Brain (organoid and tissue), 16 donors: ENCODE measurements at places on chromosomes 11 and 22.

- peak; percentile 90 for DNase-seq
Measured at GRCh38 chr11:131674051-131674755, 303.8 kb downstream of the NTM start.

- DNase-seq, result no peak
Measured at GRCh38 chr11:932435-932834, 6.8 kb downstream of the AP2A2 start.

DNA sequence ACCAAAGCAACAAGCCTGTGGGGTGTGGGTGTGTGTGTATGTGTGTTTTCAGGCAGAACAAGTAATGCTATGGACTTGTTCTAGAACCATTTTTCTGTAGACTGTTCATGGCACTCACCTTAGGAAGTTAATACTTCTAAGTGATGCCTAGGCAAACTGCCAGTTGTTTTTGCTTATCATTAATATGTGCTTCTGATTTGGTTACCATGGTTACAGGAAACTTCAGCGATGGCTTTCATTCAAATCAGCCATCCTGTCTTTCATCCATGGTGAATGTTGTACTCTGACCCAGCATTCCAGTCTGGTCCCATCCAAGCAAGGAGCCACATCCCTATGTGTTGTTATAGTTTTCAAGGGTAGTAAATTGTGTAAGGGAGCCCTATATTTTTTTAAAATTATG lies 49.8 kb upstream of the ARHGAP20 start:
- DNase-seq, result peak; percentile 26

DNA sequence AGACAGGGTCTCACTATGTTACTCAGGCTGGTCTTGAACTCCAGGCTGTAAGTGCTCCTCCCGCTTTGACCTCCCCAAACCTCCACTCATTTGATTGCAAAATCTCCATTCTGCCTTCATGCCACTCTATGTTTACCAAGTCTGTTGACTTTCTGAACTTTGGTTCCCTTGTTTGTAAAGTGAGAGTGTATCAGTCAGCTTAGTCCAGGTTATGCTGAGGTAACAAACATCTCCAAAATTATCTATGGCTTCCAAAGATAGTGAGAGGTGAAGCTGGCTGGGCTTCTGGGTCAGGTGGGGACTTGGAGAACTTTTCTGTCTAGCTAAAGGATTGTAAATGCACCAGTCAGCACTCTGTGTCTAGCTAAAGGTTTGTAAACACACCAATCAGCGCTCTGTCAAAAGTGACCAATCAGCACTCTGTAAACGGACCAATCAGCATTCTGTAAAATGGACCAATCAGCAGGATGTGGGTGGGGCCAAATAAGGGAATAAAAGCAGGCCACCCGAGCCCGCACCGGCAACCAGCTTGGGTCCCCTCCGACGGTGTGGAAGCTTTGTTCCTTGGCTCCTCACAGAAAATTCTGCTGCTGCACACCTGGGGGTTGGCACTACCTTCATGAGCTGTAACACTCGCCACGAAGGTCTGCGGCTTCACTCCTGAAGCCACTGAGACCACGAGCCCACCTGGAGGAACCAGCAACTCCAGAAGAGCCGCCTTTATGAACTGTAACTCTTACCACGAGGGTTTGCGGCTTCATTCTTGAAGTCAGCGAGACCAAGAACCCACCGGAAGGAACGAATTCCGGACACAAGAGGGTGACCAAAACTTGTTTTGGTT lies 109.3 kb downstream of the MIAT start:
- no peak for DNase-seq

DNA sequence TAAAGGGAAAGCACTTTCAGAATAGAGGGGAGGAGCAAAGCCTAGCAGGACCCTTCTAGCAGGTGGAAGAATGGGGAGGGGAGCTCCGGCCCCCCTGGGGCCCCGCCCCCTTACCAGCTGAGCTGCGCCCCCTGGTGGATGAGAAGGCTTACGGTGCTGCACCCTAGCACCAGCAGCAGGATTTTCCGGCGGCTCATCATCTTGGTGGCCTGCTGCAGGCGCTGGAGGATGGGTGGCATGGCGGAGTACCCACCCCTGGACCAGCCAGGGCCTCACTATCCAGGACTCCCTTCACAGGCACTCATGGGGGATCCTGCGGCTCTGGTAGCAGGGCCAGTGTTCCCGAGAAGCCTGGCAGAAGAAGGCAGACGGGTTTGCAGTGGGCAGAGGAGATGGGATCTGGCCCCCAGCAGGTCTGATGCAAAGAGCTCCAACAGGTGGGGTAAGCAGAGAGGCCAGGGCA lies 3.8 kb downstream of the GAL3ST3 start:
- peak; percentile 66 for DNase-seq

DNA sequence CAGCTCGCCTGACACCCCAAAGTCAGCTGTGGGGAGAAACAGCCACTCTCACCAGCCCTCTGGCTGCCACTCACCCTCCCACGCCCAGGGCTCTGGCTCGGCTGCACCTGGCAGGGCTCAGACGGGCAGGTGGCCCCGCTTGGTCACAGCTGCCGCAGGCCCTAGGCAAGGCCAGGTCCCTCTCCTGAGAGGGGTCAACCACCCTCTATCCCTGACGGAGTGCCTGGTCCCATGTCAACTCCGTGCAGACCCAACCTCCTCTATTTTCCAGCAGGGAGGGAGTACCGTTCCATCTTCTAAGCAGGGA lies 1.9 kb downstream of the MAP4K2 start:
- DNase-seq, result no peak

- DNase-seq, result no peak
Measured at GRCh38 chr11:69163842-69164241, 8.1 kb downstream of the SMIM38 start.

DNA sequence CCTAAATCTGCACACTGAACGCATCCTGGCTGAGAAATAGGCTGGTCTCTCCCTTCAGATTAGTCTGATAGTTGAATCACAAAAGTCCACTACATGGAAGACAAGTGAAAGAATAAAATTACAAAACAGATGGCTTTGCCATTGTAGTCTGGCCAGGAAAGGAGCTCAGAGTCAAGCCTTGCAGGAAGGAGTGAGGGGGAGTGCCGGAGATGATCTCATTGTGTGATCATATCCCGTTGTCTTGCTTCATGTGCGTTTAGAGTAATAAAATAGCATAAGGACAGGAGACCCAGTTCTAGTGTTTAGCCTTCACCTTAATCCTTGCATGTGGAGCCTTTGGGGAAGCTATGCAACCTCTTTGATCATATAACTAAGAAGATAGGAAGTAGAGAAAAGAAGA lies 666.7 kb upstream of the RAG2 start:
- no peak for DNase-seq

DNA sequence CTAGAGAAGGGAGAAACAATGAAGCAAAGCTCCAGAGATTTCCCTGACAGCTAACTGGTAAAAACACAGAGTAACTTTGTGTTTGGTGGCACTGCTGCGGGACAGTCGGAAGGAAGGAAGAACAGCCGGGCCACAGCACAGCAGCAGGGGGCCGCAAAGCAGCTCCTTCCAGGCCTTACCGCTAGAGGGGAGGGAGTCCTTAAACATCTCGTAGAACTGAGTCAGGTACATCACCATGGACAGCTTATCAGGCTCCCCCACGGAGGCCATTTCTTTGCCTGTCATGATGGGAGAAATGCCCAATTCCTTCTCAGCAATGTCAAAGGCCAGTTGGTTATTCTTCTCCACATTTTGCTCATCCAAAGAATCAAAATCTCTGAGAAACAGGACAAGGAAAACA lies 114.6 kb upstream of the BID start:
- DNase-seq, result no peak

DNA sequence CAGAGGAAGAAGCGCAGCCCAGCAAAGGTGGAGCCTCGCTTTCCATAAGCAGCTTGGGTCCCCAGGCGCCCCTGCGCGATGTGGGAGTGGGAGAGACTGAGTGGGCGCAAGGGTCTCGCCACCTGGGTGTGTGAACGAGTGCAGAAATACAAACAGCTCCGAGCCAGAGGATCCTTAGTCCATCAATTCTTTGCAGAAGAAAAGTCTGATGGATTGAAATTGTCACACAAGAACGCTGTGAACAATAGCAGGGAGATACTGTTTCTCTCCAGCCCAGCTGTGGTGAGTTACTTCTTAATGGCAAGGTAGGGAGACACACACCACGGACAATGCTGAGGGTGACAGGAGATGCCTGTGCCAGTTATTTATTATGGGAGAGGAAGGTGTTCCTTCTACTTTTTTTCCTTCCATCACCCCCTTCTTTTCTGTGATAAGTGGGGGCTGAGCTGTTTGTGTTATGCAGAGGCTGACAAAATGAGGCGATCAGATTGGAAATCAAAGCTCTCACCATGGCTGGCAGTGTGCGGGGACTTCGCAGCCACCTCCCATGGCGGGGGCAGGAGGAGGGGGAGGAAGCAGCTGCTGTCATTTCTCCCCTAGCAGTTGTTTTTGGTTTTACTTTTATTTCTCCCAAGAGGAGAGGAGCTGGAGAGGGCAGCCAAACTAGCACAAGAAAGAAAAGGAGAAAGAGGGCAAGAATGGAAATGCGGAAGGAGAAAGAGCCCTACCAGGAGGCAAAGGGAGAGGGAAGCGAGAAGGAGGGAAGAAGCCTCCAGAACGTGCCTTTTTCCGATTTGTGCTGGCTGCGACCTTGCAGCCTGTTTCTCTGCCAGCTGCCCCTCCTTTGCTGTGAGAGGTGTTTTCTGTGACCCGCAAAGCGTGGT lies 755.8 kb downstream of the NTM start:
- DNase-seq, result peak; percentile 70

- no peak for DNase-seq
Measured at GRCh38 chr22:44723801-44724200, 21.8 kb downstream of the PRR5 start.

DNA sequence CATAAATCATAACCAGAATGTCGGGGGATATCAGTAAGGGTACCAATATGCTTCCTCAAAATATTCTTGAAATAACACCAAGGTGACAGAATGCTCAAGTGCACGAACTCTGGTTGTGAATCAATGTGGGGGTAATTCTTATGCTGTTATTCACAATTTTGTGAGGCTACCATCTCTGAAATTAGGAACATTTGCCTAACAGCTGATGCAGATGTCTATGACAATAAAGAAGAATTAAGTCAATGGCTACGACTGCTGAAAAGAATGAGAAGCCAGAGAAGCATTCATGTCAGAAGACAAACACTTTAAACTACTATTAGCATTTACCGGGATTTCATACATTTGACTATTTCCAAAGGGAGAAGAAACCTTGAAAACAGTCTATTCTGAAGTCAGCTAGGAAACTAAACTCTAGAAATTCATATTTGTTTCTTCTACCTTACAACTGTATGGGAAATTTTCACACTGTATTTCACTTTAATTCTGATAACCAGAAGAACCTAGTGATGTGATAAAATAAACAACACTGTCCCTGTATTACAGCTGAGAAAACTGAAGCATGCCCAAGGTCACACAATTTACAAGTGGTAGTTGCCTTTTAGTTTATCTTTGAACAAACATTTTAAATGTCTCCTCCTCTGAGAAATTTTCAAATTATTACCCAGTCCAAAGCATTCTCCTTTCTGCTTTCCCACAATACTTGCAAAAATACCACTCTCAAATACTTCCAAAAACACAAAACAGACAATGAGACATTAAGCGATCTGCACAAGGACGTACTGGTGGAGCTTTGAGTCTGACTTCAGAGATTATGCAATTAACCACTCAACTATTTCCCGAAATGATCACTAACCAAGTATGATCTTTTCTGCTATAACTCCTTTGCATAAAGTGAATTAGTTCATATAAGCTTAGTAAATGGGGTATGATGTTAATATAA lies 18.0 kb upstream of the ARHGAP32 start:
- no peak for DNase-seq

DNA sequence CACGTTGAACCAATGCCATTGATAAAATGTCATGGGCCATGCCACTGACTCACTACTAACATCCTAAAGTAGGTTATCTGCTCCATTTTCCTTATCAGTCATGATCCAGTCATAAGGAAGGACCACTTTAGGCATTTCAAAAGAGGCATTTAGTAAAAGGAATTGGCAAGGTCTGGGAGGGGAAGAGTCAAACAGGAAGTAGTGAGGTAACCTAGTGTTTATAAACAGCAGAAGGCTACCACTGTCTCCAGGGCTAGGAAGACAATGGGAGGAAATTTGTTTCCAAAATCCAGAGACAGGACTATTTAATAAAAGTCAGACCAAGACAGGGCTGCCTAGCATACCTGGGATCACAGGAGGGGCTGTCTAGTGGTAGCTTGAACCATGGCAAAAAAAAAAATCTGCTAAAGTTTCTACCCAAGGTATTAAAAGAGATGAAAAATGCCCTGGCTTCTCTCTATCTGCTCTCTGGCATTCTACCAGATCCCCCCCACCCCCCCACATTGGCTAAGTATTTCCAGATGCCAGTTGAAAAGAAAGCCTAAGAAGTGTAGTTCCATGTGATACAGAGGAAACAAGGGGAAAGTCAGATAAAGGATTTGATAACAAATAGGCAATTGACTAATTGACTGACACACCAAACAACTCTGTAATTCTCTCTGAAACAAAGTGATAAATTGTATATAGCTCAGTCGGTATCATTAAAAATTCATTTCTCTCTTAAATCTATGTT lies 50.4 kb upstream of the C11orf87 start:
- DNase-seq, result no peak

- no peak for DNase-seq
Measured at GRCh38 chr22:34897126-34897525, 168.8 kb upstream of the ISX start.

DNA sequence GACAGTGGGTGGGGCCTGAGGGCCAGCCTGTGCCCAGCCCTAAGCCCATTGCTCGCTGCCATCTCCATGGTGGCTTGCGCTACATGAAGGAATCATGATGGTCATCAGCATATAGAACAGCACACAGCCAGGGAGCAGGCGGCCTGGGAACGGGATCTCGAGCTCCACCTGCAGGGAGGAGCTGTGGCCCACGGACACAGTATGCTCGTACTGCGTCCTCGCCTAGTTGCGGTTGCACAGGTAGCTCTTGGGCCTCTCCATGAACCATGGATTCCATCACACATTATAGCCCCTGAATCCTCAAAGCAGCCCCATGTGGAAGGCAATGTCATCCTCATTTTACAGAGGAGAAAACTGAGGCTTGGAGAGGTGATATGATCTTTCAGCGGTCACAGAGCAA lies 15.1 kb downstream of the SEC14L4 start:
- no peak for DNase-seq

GRCh38 chr11:47917599-47918369 lies 62.6 kb upstream of the PTPRJ start:
- peak; percentile 69 for DNase-seq

- no peak for DNase-seq
Measured at GRCh38 chr22:47335958-47336357, 573.5 kb downstream of the TBC1D22A start.

DNA sequence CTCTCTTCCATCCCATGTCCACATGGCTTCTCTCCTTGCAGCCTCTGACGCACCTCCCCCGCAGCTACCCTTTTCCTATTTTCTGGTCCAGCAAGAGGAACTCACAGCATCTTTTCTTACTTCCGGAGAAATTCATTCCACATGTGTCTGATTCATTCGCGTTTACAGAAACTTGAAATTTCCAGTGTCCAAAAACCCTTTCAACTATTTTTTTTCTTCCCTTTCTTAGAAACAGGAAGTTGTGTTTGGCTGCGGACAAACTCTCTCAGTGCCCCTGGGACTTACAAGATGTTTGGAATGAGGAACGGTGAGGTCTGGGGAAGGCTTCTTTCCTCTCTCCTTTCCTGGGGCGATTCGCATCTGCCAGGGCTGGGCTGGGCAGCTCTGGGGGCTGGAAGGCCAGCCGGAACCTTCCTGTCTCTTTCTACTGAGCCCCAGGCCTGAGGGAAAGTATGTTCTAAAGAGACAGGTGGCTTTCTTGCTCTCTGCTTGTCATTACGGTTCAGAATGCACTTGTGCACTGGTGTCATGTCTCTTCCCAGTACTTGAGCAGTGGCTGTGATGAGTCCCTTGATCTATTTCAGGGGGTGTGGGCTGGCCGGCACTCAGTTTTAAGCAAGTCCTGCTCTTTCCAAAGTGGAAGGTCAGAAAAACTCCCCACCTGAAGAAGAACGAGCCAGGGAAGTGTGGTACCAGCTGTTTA lies 27.5 kb downstream of the ADAMTS8 start:
- no peak for DNase-seq

- DNase-seq, result no peak
Measured at GRCh38 chr11:11884774-11885481, 43.2 kb downstream of the USP47 start.
